ENCODE measurements at places on chromosomes 3 and 15.

- DNase-seq, result no peak
Observed at GRCh38 chr3:144868506-144868905, 896.9 kb downstream of the DIPK2A start.

DNA sequence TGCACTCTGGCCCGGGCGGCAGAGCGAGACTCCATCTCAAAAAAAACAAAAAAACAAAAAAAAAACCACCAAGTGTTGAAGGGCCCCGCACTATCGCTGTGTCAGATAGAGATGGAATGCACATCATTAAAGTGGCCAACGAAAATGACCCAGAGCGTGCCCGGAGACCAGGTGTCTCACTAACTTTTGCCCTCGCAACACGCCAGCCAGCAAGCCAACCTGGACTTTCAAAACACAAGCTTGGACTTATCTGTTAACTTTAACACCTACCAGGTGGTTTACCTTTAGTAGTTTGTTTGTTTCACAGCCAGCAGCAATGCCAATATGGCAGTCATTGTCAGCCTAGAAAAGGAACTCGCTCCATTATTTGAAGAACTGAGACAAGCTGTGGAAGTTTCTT lies 28.6 kb downstream of the FAM174B start:
- DNase-seq, result no peak

GRCh38 chr3:13491206-13491974 lies 11.3 kb downstream of the HDAC11 start:
- DNase-seq, result no peak

DNA sequence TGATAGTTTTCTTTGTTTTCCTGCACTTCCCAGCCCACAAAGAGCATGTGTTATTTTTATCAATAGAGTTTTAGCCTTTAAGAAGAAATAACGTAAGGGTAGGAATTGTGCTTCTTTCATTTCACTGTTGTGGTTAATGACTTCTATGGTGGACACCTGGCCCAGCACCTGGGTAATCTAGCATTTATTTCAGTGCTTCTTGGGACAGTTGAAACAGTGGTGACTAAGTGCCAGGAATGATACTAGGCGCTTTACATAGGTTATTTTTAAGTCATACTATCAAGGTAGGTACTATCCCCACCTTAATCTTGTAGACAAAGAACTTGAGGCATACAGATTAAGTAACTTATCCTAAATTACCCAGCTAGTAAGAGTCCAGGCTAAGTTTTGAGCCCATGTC lies 243.8 kb downstream of the SOX2 start:
- no peak for DNase-seq

Data from T-helper 17 cell (primary cell).